ENCODE measurements at places on chromosomes 11 and 22.

DNA sequence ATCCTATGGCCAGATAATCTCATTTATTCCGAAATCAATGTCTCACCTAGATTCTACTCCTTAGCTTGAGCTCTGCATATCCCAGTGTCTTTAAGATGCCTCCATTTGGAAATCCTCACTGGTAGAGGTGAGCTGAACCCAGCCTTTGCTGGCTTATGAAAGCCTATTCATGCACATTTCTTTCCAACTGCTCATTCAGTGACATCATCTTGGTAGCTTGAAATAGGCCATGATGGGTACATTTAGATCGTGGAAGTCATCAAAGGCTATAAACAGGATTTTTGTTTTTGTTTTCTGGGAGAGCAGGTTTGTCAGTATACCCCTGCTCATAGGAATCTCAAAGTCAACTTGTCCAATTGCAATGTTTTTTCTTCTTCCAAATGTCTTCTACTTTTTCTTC, 6.0 kb downstream of the NXPE1 start:
- no peak for DNase-seq

GRCh38 chr11:19251577-19251976, 10.8 kb upstream of the E2F8 start:
- no peak for DNase-seq

- no peak for DNase-seq
Observed at GRCh38 chr11:40062616-40063015, 1396.8 kb downstream of the LRRC4C start.

GRCh38 chr22:39651053-39651996, 80.8 kb downstream of the CACNA1I start:
- DNase-seq = peak; percentile 21

DNA sequence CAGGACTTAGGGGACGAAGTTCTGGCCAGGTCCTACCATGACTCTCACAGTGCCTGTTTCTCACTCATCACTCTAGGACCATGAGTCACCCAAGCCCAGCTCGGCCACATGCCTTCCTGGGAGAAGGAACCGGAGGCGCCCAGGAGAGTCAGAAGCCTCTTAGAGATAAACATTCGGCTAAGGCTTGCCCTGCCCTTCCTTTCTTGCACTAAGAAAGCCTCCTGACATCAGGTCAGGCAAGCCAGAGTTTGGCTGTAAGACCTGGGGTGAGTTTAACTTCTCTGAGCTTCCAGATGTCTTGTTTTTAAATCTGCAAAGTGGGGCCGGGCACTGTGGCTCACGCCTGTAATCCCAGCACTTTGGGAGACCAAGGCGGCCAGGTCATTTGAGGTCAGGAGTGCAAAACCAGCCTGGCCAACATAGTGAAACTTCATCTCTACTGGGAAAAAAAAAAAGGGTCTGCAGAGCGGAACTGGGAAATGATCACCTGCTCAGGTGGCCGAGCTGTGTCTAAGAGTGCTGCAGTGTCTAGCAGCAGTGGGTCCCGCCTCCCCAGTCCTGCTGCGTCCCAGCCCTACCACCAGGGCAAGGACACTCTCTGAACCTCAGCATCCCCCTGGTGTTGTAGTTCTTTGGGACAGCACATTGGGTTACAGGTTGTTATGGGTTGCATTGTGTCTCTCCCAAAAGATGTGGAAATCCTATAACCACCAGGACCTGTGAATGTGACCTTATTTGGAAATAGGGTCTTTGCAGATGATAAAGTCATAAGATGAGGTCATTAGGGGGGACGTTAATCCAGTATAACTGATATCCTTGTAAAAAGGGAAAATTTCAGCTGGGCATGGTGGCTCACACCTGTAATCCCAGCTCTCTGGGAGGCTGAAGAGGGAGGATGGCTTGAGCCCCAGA, 1.8 kb upstream of the CARS1 start:
- DNase-seq = peak; percentile 25

DNA sequence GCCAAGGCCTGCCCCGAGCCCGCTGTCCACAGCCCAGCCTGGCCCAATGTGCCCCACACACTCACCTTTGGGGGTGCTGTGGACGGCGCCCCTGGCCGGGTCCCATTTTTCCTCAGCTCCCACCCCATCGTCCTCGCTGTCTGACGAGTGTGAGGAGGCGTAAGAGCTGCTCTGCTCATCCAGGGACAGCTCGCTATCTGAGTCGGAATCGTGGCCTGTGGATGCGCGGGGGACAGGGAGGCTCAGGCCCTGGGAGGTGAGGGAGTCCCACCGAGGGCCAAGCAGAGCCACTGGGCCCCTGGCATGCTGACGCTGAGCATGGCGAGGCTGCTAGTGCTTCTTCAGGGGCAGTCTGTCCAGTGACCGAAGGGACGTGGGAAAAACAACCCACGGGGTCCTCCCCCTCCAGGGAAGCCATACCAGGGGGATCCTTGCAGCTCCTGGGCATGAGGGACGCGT, 29.7 kb downstream of the TRMU start:
- DNase-seq = no peak

DNA sequence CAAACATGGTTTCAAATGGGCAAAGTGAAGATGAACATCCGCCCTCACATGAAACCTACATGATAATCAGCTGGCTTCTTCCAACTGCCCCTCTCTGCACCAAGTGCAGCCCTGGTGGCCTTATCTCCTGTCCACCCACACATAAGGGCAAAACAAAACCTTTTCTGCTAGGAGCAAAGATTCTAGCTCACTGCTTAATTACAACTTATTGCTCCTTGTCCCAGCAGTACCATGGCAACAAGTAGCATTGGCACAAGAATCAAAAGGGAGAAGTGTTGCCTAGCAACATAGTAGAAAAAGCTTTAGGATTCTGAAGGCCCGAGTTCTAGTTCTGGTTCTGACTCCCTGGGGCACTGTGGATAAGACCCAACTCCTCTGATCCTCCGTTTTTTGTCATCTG, 68.7 kb upstream of the BMAL1 start:
- no peak for DNase-seq

DNA sequence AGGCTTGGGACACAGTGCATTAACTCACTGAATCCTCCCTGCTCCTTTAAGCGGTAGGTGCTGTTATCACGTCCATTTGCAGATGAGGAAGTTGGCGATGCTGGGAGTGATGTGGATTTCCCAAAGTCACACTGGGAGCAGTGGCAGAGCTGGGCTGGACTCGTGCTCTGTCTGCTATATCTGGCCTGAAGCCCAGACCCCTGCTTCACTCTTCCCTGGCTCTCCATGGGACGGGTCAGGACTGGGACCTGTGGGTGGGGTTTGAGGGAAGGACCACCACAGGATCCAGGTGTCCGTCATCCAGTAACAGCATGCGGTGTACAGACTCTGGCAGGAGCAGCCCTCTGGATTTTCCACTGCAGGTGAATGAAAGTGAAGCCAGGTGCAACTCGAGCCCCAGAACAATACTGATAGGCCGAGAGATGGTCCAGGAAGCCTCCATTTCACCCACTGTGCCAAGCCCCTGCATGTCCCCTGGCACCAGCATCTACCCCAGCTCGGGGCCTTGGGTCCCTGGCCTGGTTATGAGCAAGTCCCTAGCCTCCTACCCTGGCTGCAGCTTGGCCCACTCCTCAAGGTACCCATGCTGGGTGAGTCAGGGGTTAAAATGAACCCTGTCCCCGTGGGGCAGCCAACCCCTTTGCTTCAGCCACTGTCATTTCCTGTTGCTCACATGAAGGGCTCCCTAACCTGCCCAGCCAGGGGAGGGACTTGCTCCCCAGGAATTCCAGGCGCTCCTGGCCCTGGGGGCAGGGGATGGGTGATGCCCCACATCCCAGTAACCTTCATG, 4.2 kb downstream of the USP2 start:
- DNase-seq = peak; percentile 70
